ENCODE measurements at places on chromosomes 16 and 17. TPM values are rescaled to one million over a fixed set of nuclear protein-coding genes. Genes with fewer than 3 reads are reported as not detected.

The CHP2 gene
- 0.62 TPM for total RNA-seq

The TMC7 gene
- total RNA-seq = 2.4 TPM

The CA4 gene
- 5.2 TPM for total RNA-seq

The B4GALNT2 gene
- under 0.01 TPM for total RNA-seq

The ARHGAP44 gene
- 3.4 TPM for total RNA-seq

The CNTNAP1 gene
- total RNA-seq = 14.7 TPM
